NCI-H526 treated with DMSO at 0.1 percent for 48 hours (cell line): ENCODE measurements at places on chromosomes 4 and X.

DNA sequence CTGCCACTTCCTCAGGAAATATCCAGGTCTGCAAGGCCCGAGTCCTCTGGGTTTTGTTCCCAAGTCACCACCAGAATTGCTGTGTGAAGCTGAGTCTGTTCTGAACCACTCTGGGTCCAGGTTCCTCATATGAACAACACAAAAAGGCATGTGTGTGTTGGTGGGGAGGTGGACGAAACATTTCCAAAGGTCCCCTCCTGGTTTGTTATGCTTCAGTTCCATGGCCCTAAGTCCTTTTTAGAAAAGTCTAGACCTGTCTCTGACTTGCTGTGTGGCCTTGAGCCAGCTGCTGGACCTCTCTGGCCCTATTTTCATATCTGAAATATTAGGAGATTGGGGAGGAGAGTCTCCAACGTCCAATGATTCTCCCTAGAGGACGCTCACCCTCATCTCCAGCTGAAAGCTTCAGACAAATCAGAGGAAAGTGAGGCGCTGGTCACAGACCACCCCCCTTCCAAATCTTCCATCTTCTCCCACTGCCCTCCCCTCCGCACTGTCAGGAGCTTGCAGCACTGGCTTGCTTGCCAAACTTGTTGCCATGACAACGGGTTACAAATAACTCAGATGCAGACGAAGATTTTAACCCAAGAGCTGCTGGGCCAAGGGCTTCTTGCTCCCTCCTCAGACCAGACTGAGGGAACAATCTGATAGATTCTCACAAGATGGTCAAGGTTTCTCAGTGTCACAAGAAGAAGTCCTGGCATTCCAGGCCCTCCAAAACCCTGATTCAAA is 64.5 kb downstream of the SMC1A start:
- no peak for DNase-seq

- no peak for DNase-seq
Measured at GRCh38 chr4:74056114-74056857, 17.8 kb upstream of the CXCL3 start.

DNA sequence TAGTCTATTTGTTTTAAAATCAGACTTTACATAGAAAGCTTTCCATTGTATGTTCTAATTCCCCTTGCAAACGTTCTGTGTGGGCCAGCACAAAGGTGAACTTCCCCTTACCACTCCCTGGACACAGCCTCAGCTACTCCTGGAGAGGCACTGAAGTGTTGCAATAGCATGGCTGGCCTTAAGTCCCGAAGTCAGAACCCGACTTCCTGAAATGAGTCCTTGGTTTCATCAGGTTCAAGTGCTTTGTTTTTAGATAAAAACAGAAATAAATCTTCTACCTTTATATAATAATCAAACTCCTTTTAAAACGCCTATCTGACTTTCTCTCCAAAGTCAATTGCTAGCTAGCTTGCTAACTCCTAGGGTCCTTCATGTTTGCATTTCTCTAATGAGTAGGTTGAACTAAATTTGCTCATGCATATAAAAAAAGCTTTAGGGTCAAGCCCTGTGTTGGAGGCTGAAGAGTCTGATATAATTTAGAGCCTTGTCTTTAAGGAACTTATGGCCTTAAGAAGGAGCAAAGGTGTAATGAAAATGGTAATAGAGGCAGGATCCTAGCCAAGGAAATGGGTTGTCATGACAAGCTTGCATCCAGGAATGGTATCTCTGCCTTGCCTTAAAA is 9.0 kb downstream of the BMP3 start:
- DNase-seq: no peak

DNA sequence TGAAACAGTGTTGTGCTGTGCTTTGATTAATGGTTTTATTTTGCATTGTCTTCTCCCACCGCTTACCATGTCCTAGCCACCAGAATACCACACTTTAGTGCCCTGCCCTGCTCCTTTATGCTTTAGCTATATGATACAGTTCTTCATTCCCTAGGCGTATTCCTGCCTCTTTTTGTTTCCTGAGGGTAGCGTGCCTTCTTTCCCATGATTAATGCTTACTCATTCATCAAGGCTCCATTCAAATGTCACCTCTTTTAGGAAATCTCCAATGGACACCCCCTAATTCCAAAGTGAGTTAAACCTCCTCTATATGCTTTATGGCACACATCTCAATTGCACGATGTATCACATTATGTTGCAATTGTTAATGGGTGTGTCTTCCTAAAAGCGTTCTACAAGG is 46.3 kb downstream of the SPANXD start:
- DNase-seq: no peak
